ENCODE measurements at places on chromosomes 2 and 18. TPM values are rescaled to one million over a fixed set of nuclear protein-coding genes. Genes with fewer than 3 reads are reported as not detected.

TRIM43 gene
- not detected for total RNA-seq

IL1A gene
- 1.1 TPM for total RNA-seq

GRCh38 chr2:181348107-181348837 is 108.9 kb upstream of the ITGA4 start:
- DNase-seq: no peak

FEV gene
- not detected for total RNA-seq

UGT1A8 gene
- not detected for total RNA-seq

SPR gene
- total RNA-seq: 64.4 TPM

SH2D6 gene
- total RNA-seq: 0.26 TPM

- DNase-seq: no peak
Measured at GRCh38 chr2:117056376-117056748, 758.1 kb upstream of the DDX18 start.

DNA sequence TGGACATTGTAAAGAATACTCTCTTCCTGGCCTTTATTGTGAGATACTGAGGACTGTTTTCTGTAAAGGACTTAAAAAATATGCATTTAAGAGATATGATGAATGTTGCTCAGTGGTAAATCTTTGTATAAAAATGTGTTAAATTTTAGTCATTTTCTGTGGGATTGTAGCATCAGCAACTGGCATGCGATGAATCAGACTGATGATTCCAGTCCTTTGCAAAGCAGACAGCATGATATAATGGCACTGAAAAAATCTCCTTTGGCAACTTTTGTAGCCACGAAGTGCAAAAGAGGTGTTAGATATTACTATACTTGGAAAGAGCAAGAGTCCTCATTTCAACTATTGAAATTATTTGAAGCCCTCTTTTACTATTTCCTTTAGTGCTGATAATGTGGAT is 678.7 kb downstream of the PLCL1 start:
- no peak for DNase-seq

DNA sequence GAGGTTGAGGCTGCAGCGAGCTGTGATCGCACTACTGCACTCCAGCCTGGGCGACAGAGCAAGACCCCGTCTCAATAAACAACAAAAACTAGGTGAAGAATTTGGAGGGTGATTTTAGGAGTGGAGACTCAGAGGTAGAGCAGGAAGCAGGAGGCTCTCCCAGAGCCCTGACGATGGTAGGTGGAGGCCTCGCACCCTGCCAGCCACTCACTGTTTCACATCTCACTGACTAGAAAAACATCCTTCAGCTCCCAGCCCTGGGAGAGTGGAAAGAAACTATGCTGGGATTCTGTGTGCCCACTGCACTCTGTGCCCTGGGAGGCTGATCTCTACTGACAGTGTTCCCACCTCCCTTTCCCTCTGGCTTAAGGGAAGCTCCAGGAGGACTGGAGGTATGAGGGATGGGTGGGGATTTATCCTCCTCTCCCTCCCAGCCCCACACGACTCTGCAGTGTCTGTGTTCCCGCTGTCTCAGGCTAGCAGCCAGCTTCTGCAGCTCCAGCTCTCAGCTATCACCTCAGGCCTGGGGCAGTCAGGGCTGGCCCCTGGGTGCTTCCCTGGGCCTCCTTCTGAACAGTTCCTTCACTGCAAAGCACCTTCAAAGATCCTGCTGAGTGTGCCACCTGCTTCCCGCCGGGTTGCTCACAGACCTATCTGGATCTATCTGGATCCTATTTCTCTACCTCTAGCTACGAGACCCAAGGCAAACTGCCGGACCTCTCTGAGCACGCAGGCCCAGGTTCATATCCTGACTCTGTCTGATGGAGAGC is 9.6 kb downstream of the CIB4 start:
- DNase-seq: no peak

DNA sequence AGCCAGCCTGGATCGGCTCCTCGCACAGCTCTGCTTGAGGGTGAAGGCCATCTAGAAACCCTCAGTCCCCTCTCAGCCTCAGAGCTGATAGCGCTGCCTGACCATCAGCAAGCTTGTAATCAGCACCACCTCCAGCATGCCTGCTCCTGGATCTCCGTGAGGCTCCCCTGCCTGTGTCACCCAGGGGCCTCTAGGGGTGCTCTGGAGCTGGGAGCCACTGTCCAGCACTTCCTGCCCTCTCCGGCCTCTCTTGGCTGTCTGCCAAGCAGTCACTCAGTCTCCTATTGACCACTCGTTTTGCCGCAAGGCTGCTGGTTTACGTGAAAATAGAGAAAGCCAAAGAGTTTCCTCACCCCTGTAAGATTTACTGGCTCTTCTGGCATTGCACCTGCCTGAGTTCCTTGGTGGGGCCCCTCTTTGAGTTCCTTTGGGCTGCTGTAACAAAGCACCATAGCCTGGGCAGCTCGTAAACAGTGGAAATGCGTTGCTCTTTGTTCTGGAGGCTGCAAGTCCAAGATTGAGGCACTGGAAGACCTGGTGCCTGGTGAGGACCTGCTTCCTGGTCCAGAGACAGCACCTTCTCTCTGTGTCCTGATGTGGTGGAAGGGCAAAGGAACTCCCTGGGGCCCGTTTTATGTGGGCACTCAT is 17.9 kb downstream of the CAPN10 start:
- DNase-seq: peak; percentile 32

HOXD9 gene
- total RNA-seq: 0.53 TPM

GRCh38 chr2:76667821-76668271 is 854.3 kb downstream of the LRRTM4 start:
- no peak for DNase-seq

DNA sequence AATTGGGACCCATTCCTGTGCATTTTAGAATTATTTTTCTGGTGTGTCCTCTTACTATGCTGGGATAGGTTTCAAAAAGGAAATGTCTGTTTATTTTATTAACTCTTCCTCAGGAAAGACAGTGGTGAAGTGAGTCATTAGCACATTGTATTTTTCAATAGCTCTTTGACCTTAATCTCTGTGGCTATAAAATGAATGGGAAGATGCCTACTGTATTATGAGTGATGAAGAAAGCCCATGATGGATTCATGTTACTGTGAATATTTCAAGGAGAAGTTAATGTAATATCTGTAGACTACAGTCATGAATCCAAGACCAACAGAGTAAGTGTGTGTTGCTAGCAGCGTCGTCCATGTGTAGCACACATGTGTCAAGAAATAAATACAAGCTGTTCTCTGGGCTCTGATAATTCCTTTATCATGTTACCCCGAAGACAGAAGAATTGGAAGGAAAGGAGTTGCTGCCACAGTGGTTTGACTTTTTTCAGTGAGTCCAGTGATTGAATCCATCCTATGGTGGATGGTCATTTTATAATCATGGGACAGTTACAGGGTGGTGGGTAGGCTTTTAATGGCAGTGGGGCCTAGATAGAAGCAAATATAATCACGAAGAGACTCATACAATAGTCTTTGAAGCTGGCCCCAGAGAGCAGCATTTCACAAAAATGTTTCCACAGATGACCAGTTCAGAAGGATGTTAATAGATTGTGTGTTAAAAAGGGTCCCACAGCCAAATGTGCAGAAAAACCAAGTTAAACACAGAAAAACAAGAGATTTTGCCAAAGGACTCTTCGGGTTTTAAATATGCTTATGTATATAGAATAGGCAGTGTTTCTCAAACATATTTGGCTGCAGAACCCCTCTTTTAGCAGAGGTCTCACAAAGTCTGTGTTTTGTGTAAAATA is 239.7 kb upstream of the RASGRP3 start:
- peak; percentile 91 for DNase-seq

GRCh38 chr18:51639541-51639940 is 442.1 kb upstream of the MEX3C start:
- no peak for DNase-seq

GRCh38 chr2:120763931-120764330 is 28.3 kb downstream of the GLI2 start:
- DNase-seq: no peak

L3MBTL4 gene
- 0.43 TPM for total RNA-seq

DNA sequence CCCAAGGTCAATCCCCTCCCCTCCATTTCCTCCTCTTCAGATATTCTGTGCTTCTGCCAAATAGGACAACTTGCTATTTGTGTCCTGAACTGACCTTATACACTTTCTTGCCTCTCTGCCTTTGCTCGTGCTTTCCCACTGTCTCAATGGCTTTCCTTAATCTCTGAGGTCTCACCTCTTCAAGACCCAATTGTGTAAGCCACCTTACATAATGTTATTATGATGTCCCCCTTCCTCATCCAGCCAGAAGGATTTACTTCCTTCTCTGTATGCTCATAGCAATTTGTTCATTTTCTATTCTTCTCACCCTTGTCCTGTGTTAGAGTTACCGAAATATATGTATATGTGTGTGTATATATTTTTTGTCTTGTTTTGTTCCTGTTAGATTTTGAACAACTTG is 26.9 kb upstream of the DARS1 start:
- DNase-seq: no peak

DNA sequence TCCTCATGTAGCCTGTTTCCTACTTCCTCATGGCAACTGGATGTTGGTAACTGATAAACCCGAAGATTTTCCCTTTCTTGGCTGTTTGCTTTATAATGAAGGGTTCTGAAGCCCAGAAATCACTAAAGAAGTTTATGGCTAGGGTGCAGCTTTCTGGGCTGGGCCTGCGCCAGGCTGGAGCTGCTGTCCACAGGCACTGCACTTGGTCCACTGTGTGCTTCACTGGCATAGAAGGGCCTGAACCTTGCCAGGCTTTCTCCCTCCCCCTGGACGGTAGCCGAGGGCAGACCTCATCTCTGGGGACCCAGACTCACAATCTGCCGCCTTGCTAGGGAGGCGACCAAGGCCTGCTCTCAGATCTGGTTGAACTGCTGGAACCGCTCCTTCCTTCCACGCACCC is 133.3 kb upstream of the SPRED2 start:
- no peak for DNase-seq

REG3G gene
- 0.23 TPM for total RNA-seq

DLX2 gene
- 1.1 TPM for total RNA-seq

COLEC11 gene
- total RNA-seq: 0.72 TPM

GRCh38 chr2:75466708-75467311 is 93.9 kb downstream of the EVA1A start:
- DNase-seq: peak; percentile 56

DYNAP gene
- total RNA-seq: not detected

GRCh38 chr2:197500503-197501131 is 438 bp downstream of the HSPE1 start:
- no peak for DNase-seq

- DNase-seq: no peak
Measured at GRCh38 chr2:140349695-140350094, 1569.5 kb upstream of the NXPH2 start.

SNED1 gene
- total RNA-seq: 2.7 TPM

CASP10 gene
- 2.0 TPM for total RNA-seq

GRCh38 chr2:95008306-95008705 is 17.2 kb upstream of the MAL start:
- DNase-seq: no peak

Measured in HT1080 (cell line).